Cortex of kidney (tissue), 1 donor: ENCODE measurements at places on chromosomes 12 and 14.

GRCh38 chr14:63764103-63764502, 36.2 kb upstream of the SGPP1 start:
- no peak for DNase-seq

DNA sequence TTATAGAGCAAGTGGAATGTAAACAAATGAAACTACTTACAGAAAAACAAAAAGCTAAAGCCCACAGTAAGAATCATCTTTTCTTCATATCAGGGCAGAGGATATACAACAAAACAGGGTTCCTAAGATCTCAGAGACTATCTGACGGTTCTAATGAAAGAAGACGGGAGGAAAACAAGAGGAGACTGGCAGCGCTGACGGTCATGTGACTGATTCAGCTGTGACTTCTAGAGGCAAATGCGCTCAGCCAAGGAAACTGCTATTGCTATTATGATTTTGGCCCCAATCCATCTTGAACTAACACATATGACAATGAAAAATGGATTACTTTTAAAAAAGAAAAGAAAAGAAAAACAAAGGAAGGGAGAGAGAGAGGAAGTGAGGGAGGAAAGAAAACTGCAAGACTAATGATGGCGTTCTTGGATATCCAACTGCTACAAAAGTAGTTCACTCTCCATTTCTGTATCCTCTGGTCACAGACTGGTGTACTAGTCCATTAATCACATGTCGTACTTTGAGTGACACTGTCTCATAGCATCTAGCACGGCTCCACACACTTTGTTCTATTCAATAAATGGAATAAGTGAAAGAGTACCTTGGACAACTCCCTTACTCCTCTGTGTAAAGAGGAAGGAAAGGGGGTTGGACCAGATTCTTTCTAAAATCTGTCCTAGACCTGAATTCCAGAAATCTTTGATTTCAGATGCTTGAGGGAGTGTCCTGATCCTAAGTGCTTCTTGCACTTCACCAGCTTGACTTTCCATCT, 119.3 kb downstream of the DAD1 start:
- DNase-seq: no peak

DNA sequence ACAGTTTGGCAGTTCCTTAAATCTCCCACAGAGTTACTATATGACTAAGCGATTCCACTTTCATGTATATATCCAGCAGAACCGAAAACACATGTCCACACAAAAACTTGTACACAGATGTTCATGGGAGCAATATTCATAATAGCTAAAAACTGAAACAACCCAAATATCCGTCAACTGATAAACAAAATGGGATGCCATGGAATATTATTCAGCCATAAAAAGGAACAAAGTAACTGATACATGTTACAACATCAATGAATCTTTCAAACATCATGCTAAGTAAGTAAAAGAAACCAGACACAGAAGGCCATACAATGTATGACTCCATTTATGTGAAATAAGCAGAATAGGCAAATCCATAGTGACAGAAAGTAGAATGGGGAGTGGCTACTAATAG, 80.2 kb upstream of the GPHB5 start:
- no peak for DNase-seq

GRCh38 chr14:59333235-59333634, 131.9 kb downstream of the GPR135 start:
- DNase-seq: no peak

GRCh38 chr12:79512068-79512467, 178.7 kb downstream of the PAWR start:
- no peak for DNase-seq

GRCh38 chr12:25323581-25323982, 72.9 kb upstream of the KRAS start:
- no peak for DNase-seq

DNA sequence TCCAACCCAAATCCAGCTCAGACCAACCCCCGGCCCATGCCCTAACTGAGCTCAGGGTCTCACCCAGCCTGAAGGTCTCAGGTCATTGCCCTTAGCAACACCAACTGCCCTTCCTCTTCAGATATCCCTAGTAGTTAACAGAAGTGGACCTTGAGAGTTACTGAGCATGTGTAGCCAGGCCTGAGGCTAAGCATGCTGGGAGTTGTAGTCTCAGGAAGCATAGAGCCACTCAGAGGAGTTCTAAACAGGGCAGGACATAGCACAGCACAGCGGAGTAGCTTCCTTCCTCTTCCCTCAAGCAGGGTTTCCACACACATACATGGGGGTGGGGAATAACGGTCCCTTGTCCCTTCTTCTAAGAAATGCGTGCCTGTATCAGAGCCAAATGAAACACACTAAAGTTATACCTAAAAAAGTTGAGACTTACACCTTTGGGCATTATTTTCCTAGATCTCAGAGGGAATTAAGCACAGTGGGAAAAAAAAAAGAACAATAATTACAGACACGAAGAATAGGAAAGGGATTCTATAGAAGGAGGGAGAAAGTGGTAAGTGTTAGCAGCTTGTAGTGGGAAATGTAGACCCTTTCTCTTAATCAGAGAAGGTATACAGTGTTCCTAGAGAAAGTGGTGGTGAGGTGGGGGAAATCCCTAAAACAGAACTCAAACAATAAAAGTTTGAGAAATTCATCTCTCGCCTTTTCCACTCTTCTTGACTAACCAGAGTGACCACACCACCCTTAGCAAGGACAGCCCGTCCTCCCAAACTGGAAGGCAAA, 4.4 kb downstream of the KMT2D start:
- DNase-seq: no peak

DNA sequence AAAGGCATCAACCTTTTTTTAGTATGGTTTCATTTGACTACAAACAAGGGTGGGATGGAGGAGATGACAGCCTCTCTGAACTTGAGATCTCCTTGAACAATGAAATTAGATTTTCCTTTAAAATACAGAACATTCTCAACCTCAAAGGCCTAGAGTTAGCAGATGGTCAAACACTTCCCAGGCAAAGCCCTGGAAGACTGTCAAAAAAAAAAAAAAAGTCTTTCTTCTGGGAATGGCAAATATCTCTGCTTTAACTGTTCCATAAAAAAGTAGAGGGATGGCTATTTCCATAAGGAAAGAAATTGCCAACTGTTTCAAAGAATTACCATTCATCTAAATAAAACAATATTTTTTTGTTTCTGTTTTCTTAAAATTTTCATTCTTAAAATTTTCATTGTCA, 870.8 kb downstream of the GALC start:
- no peak for DNase-seq

DNA sequence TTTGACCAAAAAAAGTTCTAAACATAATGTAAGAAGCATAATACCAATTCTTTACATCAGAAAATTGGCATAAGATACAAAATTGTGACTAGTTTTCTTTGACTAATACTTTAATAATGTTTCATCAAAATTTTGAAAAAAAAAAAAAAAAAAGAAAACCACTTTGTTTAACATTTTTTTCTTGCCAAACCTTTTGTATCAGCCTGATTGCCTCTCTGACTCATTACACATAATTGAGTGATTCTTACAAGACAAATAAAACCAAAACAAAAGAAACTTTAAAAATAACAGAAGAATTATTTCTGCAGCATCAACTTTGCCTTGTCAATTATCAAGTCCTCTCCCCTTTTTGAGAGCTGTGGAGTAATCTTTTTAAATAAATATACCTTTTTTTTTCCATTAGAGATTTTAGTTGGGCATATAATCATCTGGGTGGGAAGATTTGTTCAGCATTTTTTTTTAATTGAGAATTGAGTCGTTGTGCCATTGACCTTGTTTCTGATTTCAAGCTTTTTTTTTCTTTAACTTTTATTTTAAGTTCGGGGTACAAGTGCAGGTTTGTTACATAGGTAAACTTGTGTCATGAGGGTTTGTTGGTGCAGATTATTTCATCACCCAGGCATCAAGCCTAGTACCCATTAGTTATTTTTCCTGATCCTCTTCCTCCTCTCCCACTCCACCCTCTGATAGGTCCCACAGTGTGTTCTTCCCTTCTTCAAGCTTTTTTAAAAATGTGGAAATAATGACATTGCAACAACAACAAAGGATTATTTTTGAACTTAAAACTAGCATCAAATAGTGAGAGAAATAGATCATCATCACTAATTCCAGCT, 45.8 kb upstream of the HMGA2 start:
- no peak for DNase-seq

DNA sequence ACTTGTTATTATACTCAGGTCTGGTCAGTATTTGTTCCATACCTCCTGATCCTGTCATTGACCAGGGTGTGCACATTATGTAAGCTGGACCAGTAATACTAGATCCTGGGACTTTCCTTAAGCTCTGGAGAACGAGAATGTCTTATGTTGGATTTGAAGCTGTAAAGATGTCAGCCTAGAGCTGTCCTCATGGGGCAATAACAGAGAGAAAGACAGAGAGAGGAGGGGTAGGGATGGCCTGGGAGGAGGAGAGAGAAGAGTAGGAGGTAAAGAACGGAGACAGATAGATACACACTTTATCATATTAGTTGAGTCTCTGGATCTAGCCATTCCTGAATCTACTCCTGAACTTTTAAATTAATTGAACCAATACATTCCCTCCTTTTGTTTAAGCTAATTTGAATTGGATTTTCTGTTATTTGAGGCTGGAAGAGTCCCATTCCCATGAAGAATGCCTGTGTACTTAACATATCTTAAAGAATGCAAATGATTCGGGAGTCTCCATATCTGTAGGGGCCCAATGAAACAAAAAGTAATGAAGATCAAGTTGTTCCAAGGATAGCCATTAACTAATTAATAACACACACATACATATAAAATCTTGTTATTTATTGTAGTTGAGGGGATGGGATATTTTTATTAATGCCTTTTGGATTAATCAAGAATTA, 55.9 kb downstream of the PLEKHA5 start:
- DNase-seq: no peak

DNA sequence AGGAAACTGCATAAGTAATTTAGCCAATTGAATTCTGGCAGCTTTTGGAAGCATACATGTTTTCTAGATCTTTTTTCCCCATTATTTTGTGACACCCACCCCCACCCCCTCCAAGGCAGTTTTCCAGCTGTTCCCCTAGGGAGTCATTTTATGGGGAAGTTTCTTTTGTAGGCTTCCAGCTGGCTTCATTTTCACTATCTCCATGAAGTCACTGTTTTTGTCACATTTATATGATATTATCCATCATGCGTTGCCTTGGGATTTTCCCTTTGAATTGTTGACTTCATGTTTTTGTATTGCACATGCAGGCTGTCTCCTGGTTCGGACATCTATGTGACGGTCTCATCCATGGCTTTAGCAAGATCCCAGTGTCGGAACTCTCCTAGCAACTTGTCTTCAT, 233.6 kb upstream of the RGS6 start:
- DNase-seq: no peak

DNA sequence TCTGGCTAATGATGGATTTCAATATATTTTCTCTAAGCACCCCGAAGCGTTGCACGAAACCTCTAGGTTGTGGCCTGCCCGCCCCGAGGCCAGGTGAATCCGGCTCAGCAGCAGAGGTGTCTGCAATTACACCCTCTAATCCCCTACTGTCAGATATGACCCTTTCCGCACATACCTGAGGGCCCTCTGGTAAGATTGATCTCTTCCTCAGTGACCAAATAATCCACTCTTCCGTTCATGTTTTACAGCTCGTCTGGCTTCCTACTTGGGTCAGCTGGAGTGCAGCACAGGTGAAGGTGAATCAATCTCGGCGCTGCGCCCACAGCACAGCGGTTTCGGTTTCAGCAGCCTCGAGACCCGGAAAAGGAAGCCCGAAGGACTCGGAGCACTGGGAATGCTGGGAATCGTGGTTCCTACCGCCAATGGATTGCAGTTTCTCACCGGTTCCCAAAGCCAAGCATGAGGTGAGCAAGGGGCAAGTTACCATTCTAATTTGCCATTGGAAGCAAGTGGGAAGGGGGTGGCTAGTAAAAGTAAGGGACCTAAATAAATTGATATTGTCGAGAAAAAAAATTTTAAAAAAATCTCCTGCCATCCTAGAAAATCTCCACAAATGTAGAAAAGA, at the start of gene SYNJ2BP:
TSS of gene SYNJ2BP (minus strand) at position 366 of the 625 bp plus-strand sequence. CDS start at position 239, 127 bp downstream.
- DNase-seq: no peak

GRCh38 chr12:41014643-41015020, 173.5 kb upstream of the PDZRN4 start:
- no peak for DNase-seq

- no peak for DNase-seq
Measured at GRCh38 chr12:101001669-101002068, 207.1 kb downstream of the ANO4 start.

GRCh38 chr14:39442293-39442692, 10.1 kb upstream of the FBXO33 start:
- no peak for DNase-seq

- no peak for DNase-seq
Measured at GRCh38 chr12:132333766-132334165, 4.4 kb upstream of the GALNT9 start.

- no peak for DNase-seq
Measured at GRCh38 chr12:64900540-64900939, 76.1 kb downstream of the TBC1D30 start.

DNA sequence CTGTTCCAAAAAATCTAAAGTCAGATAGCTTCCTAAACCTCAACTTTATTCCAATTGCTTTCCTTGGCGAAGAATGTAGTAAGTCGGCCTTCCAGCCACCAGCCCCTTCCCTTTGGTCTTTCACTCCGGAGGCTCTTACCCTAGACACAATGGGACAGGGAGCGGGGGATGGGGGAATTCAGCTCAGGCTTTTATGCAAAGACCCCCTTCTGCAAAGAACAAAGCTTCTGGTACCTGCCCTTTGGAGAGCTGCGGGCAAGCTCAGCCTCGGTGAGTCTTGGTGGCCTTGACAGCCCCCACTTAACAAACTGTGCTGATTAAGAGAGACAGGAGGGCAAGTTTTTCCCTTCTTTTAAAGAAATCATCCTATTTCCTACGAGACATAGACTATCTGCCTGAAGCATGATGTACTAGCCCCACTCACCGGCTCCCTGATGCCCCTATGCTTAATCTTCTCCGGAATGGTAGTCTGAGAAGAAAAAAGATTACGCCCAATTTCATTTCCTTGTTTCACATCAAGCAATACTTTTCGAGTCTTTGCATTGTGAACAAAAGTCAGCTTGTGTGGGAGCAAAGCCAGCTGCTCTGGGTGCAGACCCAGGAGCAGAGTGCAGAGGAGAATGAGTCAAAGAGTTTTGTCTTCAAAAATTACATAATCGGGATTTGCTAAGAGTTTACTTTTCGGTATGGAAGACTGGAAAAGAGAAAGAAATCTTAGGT, 1.5 kb upstream of the NANOG start:
- DNase-seq: no peak
